ENCODE measurements at places on chromosomes 12 and 14.

GRCh38 chr12:30691122-30691879 is 4.4 kb downstream of the IPO8 start:
- DNase-seq = no peak

DNA sequence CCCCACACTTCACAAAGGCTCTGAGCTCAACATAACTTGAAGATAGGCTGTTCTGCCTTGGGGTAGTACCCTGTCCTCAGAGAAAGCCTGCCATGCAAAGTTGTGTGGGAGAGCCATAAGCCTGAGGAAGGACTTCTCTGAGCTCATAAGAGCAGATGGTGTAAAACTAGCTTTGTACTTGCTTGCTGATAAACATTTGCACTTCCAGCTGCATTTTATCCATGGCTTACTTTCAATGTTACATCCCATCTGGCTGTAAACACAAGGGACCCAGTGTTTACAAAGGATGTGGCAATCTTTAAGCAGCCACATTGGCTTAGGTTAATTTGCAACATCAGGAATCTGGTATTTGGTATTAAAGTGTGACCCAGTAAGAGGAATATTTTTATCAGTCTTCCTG is 258.1 kb downstream of the IPO8 start:
- DNase-seq = no peak

DNA sequence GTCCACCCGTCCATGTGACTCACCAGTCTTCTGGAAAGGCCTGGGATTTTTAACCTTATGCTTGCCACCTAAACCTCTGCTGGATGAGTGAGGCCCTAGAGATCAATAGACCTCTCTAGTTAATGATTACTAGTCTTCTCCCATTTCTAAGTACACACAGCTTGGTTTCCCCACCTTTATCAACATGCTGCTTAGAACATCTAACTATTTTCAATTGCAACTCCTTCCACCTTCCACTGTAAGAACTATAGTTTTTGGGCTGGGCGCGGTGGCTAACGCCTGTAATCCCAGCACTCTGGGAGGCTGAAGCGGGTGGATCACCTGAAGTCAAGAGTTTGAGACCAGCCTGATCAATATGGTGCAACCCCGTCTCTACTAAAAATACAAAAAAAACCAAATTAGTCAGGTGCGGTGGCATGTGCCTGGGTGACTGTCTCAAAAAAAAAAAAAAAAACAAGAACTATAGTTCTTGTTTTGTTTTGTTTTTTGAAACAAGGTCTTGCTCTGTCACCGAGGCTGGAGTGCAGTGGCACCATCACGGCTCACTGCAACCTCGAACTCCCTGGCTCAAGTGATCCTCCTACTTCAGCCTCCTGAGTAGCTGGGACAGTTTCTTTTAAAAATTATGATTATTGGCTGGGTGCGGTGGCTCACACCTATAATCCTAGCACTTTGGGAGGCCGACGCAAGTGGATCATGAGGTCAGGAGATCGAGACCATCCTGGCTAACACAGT is 18.7 kb upstream of the MDM2 start:
- no peak for DNase-seq

GRCh38 chr12:69254046-69254445 is 14.7 kb downstream of the CPSF6 start:
- DNase-seq = no peak

DNA sequence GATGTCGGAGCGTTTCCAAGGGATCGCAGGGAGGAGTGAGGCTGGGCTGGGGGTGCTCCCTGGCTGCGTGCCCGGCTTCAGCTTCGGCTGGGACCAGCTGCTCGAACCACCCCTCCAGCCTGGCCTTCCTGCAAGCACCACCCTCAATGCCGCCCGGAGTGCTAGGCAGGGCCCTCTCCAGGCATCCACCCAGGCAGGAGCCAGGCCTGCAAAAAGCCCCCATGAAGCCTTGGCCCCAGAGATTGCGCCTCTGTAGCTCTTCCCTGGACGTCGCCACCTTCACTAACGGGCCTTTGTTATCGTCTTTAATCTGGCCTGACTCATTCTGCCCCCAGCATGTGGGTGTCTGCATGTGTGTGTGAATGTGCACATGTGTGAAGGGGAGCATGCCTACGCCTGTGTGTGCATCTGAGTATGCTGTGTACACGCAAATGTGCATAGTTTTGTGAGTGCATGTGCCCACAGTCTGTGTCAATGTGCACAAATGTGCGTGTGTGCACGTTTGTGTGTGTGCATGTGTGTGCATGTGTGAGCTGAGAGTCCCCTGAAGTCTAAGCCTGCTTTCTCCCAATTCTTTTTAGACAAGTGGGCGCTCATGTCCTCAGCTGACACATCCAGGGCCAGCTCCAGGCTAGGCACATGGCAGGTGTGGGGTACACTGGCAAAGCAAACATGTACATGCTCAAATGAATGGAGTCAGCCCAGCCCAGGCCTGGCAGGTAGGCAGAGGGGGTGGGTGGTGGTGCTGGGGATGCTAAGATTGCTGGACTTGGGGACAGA is 195.4 kb upstream of the C14orf180 start:
- no peak for DNase-seq

- no peak for DNase-seq
Observed at GRCh38 chr12:102883204-102883799, 33.7 kb downstream of the PAH start.

DNA sequence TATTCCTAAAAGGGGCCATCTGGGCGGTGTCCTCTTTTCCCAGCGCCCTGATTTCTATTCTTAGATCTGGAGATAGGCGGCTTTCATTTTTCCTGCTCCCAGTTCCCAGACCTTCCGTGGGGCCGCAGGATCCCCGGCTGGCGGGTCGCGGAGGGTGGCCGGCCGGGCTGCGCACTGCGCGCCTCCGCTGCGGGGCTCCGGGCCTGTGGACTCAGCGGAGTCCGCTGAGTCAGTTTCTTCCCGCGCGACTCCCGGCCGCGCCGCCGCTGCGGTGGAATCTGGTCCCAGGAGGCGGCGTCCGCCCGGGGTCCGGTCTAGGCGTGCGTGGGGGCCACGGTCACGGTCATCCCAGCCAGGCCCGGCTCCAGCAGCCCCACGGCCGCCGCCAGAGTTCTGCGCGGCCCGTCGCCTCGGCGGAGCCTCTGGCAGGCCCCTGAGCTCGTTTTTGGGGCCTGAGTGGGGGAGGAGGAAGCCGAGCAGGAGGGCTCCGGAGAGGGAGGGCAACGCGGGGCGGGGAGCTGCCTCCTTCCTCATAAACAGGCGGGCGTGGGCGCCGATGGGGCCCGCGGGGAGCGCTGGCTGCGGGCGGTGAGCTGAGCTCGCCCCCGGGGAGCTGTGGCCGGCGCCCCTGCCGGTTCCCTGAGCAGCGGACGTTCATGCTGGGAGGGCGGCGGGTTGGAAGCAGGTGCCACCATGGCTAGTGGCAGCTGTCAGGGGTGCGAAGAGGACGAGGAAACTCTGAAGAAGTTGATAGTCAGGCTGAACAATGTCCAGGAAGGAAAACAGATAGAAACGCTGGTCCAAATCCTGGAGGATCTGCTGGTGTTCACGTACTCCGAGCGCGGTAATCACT is at the start of gene LRRK2:
TSS of gene LRRK2 (plus strand) at position 559 of the 853 bp plus-strand sequence. CDS start at position 694, 135 bp downstream.
- DNase-seq = peak; percentile 25

All from esophagus squamous epithelium (tissue), 5 donors.